Activated CD4-positive, alpha-beta T cell treated with anti-CD3 and anti-CD28 coated beads for 36 hours (primary cell): ENCODE measurements at places on chromosomes 1 and 21. TPM values are rescaled to one million over a fixed set of nuclear protein-coding genes. Genes with fewer than 3 reads are reported as not detected.

The AMY1B gene
- total RNA-seq: not detected

The EFNA1 gene
- total RNA-seq: 1.1 TPM

The GCSAML gene
- not detected for total RNA-seq

The SELENBP1 gene
- total RNA-seq: not detected

The CHIA gene
- not detected for total RNA-seq

The RAB3B gene
- 0.07 TPM for total RNA-seq

The CA6 gene
- not detected for total RNA-seq

The CFAP74 gene
- 0.25 TPM for total RNA-seq

The S100B gene
- not detected for total RNA-seq

The LCE3D gene
- not detected for total RNA-seq

The CFAP107 gene
- not detected for total RNA-seq

The PRR9 gene
- not detected for total RNA-seq

The PGM1 gene
- 38.8 TPM for total RNA-seq

The TNFRSF1B gene
- 116 TPM for total RNA-seq

DNA sequence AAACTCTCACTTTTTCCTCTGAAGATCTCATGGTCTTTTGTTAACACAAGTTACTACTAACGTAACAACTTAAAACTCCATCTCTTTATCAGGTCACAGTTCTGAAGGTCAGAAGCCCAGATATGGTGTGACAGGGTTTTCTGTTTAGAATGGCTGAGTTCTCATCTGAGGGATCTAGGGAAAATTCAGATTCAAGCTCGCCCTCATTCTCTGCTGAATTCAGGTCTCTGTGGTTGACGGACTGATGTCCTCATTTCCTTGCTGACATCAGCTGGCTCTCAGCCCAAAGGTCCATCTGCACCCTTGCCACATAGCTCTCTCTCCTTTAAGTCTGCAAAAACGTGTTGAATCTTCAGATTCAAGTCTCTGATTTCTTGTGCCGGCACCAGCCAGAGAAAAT lies 6.1 kb upstream of the NTPCR start:
- no peaks in the 10 kb centered on the region for H3K36me3 ChIP-seq
- H3K27ac ChIP-seq: peak overlapping the region; percentile 84
- DNase-seq: peak; percentile 24

GRCh38 chr21:27831816-27832569 lies 865.1 kb upstream of the ADAMTS5 start:
- no peaks in the 10 kb centered on the region for H3K4me1 ChIP-seq
- no peak overlapping the region for H3K4me3 ChIP-seq
- H3K27me3 ChIP-seq: no peaks in the 10 kb centered on the region
- H3K27ac ChIP-seq: no peak overlapping the region

- peak overlapping the region; percentile 90 for H3K27ac ChIP-seq
- peaks cover 2% of the 10 kb centered on the region for H3K36me3 ChIP-seq
- peaks cover 18% of the 10 kb centered on the region for H3K4me1 ChIP-seq
Measured at GRCh38 chr1:180585994-180586359, 27.2 kb downstream of the OVAAL start.

GRCh38 chr1:37308031-37308960 lies 166.1 kb upstream of the ZC3H12A start:
- no peak overlapping the region for H3K27ac ChIP-seq
- H3K4me3 ChIP-seq: no peak overlapping the region
- H3K4me1 ChIP-seq: no peaks in the 10 kb centered on the region
- no peaks in the 10 kb centered on the region for H3K36me3 ChIP-seq

DNA sequence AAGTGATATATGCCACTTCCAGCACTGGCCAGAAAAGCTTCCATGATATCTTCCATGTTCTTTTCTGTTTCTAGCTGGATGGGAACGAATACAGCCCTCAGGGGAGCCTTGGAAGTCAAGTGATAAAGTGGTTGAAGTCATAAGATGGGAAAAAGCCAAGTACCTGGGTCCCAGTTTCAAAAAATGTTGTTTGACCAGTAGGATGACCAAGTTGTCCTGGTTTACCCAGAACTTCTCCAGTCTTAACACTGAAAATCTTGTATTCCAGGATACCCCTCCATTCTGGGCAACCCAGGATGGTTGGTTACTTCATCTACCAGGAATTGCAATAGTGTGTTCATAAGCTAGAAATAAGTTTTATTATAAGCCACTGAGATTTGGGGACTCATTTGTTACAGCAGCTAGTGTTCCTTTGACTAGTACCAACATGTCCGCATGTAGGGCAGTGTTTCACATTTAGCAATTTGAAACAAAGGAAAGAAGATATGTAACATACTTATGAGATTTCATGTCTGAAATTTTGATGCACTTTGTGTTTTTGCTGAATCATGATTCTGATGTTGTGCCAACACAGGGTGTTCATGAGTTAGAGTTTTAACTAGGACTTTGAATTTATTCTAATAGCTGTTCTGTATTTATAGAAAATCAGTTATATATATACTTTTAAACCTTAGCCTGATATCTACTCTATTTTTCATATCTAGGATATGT lies 139.9 kb downstream of the TPR start:
- no peaks in the 10 kb centered on the region for H3K36me3 ChIP-seq
- no peaks in the 10 kb centered on the region for H3K4me1 ChIP-seq
- DNase-seq: no peak

DNA sequence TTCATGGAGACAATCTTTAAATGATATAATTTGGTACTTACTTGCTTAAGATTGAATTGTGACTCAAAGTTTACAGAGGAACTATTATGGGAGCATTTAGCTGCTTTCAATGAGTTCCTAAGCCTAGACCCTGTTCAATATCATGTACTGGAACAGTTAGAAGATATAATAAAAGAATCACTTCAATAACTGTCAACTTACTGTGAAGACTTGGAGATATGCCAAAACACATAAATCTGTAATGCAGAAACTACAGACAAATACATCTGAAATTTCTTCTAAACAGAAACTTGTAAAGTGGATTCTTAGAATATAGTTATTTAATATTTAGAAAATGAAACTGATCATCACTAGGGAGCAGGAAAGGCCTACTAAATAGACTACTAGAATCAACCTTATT lies 259.3 kb downstream of the HLX start:
- no peaks in the 10 kb centered on the region for H3K36me3 ChIP-seq
- DNase-seq: no peak
- H3K4me3 ChIP-seq: no peak overlapping the region
- H3K4me1 ChIP-seq: no peaks in the 10 kb centered on the region

DNA sequence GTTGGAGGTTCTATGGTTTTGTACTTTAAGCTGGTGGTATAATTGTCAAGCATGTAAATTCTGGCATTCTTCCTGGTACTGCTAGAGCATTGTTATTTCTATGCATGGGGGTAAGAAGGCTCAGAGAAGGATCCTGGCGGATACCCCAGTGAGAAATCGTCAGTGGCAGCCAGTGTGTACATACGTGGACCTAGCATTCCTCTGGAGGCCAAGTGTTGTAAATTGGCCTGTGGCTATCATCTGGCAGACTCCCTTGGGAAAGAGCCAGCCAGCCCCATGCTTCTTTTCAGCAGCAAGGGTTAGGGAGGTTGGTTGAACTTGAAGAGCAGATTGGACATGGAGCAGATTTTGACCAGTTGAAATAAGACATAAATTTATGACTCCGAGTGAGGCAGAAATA lies 5.2 kb upstream of the AGO3 start:
- no peaks in the 10 kb centered on the region for H3K27me3 ChIP-seq
- no peak overlapping the region for H3K4me3 ChIP-seq
- H3K4me1 ChIP-seq: peaks cover 10% of the 10 kb centered on the region

- no peaks in the 10 kb centered on the region for H3K36me3 ChIP-seq
- DNase-seq: no peak
Measured at GRCh38 chr1:33899746-33900145, 35.9 kb downstream of the HMGB4 start.

GRCh38 chr1:116373431-116374352 lies 648 bp downstream of the ATP1A1 start:
- peaks cover 23% of the 10 kb centered on the region for H3K36me3 ChIP-seq
- peak overlapping the region; percentile 93 for H3K4me3 ChIP-seq
- H3K27me3 ChIP-seq: no peaks in the 10 kb centered on the region
- peak; percentile 77 for DNase-seq

GRCh38 chr1:168057921-168058320 lies 78.8 kb downstream of the GPR161 start:
- H3K27me3 ChIP-seq: no peaks in the 10 kb centered on the region
- DNase-seq: no peak
- no peaks in the 10 kb centered on the region for H3K4me1 ChIP-seq
- peaks cover 4% of the 10 kb centered on the region for H3K36me3 ChIP-seq
- H3K27ac ChIP-seq: no peak overlapping the region

DNA sequence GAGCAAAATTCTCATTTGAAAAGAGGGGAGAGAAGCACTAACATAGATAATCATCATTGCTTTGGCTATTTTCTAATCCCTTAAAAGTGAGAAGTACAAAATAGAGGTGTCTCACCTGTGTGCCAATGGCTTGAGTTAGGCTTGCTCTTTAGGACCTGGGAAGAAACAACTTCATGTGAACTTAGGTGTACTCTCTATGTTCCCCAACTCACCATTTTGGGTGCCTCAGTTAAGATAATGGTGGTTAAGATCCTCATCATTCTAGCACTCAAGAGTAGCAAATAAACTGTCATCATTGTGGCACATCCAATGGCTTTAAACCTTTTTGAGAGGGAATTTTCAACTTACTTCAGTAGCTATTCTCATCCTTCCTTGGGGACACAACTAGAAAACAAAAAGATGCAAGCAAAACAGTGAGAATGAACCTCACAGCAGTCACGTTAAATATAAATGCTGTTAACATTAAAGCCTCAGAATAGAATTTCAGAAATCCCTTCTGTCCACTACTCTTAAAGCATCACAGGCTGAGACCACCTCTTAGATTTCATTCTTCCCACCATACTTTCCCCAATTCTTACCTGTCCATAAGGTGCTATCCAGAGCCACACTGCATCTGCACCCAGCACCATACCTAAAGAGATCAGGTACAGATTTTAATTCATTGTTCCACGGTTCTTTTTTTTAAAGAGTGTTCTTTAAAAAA lies 1.2 kb downstream of the GAS5 start:
- H3K4me3 ChIP-seq: peak overlapping the region; percentile 91
- peaks cover 56% of the 10 kb centered on the region for H3K4me1 ChIP-seq
- no peak for DNase-seq
- H3K27me3 ChIP-seq: no peaks in the 10 kb centered on the region
- peaks cover 72% of the 10 kb centered on the region for H3K36me3 ChIP-seq

DNA sequence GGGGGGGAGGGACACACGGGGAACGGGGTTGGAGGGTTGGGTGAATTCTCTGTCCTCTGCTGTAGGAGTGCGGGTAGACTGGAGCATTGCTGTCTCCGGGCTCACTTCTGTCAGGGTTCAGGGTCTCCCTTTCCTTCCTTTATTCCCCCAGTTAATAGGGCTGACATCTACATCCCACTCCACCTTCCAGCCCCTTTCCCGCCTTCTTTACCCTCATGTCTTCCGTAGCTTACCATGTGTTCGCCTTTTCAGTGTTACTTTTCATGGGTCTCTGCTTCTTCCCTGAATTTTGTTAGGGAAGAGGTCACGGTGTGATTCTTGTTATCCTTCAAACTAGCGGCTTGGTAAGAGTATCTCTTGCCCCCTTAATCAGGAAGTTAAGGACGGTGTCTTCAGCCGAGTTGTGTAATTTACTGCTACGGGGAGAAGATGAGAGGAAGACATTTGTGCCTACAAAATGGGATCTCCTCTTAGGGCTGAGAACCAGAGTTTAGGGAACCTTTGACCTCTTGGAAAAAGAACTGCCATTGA lies 917 bp downstream of the RAP1A start:
- H3K27ac ChIP-seq: peak overlapping the region; percentile 97
- peaks cover 74% of the 10 kb centered on the region for H3K4me1 ChIP-seq
- peaks cover 37% of the 10 kb centered on the region for H3K36me3 ChIP-seq

DNA sequence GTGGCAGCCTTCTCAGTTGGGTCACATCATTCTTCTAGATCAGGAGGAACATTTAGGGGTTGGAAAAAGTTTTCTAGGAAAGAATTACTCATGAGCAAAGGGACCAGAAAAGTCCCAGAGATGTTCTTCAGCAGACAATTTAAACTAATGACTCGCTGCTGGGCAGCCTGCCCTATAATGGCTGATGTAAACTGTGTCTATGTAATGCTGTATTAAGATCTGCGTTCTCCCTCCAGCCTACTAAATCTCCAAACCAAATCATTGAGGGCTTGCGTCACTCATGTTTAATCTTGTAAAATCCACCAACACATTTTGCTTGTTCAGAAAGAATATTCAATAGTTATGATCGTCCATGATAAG lies 92.1 kb downstream of the LRRC8C start:
- no peaks in the 10 kb centered on the region for H3K27me3 ChIP-seq
- peak overlapping the region; percentile 98 for H3K27ac ChIP-seq
- peak overlapping the region; percentile 50 for H3K4me3 ChIP-seq
- H3K36me3 ChIP-seq: peaks cover 65% of the 10 kb centered on the region

DNA sequence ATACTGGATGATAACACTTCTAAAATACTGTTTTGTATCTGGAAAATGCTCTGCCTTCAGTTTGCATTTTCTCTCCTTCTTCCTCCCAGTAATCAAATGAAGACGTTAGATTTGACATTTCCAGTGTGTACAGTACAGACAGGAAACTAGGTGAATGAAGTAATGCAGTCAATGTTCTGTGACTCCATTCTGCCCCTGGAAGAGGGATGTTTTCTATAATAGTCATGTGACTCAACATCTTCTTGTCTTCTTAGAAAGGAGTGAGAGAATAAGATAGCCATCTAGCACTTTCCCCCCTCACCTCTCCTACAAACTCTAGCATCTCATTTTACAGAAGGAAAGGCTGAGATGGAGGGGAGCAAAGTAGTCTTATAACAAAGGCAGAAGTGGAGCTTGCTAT lies 77.6 kb downstream of the DDR2 start:
- H3K36me3 ChIP-seq: no peaks in the 10 kb centered on the region
- DNase-seq: no peak
- H3K27ac ChIP-seq: no peak overlapping the region
- H3K4me3 ChIP-seq: no peak overlapping the region

- H3K27ac ChIP-seq: peak overlapping the region; percentile 87
- H3K27me3 ChIP-seq: no peaks in the 10 kb centered on the region
Measured at GRCh38 chr1:88983791-88984559, 8.5 kb downstream of the KYAT3 start.

DNA sequence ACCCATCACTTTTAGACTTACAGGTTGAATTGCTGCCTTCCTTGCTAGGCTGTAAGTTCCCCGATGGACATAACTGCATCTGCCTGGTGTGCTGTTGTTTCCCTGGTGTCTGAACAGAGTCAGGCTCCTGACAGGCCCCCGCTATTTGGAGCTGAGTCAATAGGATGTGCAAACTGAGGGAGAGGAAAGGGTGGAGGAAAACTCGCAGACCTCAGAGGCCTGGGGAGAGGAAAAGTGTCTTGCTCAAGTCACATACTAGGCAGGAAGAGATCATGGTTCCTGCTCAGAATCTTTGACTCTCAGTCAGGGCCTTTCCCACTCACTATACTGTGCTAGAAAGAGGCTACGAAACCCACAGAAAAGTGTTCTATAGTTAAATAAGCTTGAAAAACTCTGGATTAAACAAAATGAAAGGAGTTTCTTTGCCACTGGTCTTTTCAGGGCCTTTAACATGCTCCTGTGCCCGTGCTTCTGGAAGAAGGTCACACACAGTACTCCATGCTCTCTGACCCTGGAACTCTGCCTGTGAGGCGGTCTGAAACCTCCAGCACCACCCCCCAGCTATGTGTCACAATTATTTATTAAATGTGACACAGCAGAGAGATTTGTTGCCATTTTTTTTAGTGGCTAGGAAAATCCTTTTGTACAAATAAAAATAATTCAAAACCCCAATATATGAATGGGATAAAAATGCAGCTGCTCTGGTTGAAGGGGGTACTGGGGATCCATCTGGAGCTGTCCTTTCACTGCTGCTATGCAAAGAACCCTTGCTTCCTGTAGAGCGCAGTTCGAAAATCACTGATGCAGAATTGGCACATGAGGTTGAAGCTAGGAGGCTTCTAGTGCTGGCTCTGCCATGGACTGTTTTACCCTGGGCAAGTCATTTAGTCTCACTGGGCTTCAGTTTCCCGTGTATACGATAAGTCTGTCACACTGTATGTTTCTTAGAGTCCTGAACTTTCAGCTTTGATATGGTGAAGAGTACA lies 20.1 kb upstream of the CDCP2 start:
- H3K4me3 ChIP-seq: no peak overlapping the region
- H3K27me3 ChIP-seq: no peaks in the 10 kb centered on the region
- peaks cover 9% of the 10 kb centered on the region for H3K4me1 ChIP-seq
- H3K27ac ChIP-seq: no peak overlapping the region
